ENCODE measurements at places on chromosomes 12 and 14. TPM values are rescaled to one million over a fixed set of nuclear protein-coding genes. Genes with fewer than 3 reads are reported as not detected.

GRCh38 chr12:118034429-118035189 is 18.1 kb downstream of the RFC5 start:
- peak; percentile 67 for DNase-seq

The KRT1 gene
- not detected for total RNA-seq

The TARBP2 gene
- total RNA-seq = 33.9 TPM

The NEUROD4 gene
- total RNA-seq = not detected

- no peak for DNase-seq
Observed at GRCh38 chr14:103805708-103806107, 41.7 kb downstream of the PPP1R13B start.

DNA sequence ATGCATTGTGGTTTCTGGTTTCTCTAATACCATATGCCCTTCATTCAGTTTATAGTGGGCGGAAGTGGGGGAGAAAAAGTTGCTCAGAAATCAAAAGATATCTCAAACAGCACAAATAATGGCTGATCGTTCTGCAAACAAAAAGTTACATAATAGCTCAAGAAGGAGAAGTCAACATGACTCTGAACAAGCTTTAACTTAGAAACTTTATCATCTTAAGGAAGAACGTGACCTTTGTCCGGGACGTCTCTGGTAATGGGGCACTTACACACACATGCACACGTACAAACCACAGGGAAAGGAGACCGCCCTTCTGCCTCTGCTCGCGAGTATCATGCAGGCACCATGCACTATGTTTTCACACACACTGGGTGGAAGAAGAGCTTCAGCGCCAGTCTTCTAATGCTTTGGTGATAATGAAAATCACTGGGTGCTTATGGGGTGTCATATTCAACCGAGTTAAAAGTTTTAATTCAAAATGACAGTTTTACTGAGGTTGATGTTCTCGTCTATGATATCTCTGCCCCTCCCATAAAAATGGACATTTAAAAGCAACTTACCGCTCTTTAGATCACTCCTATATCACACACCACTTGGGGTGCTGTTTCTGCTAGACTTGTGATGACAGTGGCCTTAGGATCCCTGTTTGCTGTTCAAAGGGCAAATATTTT is 4.7 kb downstream of the FOS start:
- peak; percentile 84 for DNase-seq

The RNASE7 gene
- total RNA-seq = not detected

GRCh38 chr12:3809357-3810015 is 56.6 kb upstream of the CRACR2A start:
- DNase-seq = no peak

DNA sequence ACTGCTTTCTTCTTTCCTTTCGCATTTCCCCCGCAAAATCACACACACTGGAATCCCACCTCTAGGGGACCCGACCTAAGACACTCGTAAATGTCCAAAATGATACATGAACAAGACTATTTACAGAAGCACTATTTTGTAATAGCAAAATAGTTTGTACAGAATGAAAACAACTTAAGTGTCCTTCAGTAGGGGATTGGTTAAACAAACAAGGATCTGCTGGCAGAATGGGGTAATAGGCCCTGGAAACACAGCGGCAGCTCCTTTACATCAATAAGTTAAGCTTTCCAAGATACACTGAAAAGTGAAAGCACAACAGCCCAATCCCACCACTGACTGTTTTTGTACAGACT is 48.8 kb downstream of the LTBP2 start:
- DNase-seq = no peak

- DNase-seq = peak; percentile 57
Observed at GRCh38 chr12:58387199-58387598, 445.8 kb downstream of the ATP23 start.

DNA sequence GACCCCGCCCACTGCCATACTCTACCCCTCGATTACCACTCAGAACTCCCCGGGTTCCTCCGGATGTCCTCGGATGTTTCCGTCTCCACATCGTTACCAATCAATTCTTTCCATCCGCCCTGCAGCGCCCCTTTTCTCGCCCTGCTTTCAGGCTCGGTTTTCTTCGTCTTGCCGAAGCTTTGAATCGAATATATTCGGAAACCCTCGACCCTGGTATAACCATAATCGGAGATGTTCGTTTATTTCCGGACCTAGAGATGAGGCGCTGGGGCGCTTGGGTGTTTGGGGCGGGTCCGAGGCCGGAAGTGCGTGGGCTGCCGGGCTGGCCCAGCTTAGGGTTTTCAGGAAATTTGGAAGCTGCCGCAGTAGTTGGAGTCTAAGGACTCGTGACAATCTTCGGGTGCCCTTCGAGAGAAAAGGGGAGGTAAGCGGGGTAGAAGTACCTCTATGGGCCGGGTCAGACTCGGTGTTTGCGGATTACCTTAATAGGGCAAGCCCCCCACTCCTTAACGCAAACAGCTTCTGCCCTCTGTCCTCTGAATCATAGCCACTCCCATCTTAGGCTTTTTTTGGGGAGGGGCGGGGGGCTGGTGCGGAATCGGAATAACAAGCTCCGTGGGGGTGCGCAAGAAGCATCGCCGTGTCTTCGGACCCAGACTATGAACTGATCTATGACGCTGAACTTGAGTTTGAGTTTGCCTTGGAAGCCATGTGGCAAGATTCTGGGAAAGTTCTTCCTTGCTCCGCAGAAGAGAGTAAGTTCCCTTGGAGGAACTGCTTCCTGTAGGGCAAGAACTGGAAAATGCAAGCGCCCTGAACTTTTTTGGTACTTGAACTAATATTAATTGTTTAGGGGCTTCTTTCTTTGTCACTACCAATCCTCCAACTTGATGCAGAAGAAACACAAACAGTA is at the start of gene C14orf119:
Gene C14orf119, plus strand, starts transcription at position 310 of the 913 bp plus-strand sequence. CDS start 2,154 bp downstream, outside the sequence.
- DNase-seq = peak; percentile 100

- no peak for DNase-seq
Observed at GRCh38 chr14:90815822-90816662, at the start of gene TTC7B. Gene TTC7B (minus strand): TSS chr14:90816430. CDS start chr14:90816295, 135 bp downstream.

- DNase-seq = no peak
Observed at GRCh38 chr12:101863981-101864380, 13.4 kb upstream of the DRAM1 start.

GRCh38 chr14:80554139-80554538 is 342.8 kb upstream of the DIO2 start:
- no peak for DNase-seq

- DNase-seq = no peak
Observed at GRCh38 chr12:51524386-51524901, 66.6 kb upstream of the SCN8A start.

- DNase-seq = no peak
Observed at GRCh38 chr14:105944632-105945610, 418.5 kb downstream of the TMEM121 start.

DNA sequence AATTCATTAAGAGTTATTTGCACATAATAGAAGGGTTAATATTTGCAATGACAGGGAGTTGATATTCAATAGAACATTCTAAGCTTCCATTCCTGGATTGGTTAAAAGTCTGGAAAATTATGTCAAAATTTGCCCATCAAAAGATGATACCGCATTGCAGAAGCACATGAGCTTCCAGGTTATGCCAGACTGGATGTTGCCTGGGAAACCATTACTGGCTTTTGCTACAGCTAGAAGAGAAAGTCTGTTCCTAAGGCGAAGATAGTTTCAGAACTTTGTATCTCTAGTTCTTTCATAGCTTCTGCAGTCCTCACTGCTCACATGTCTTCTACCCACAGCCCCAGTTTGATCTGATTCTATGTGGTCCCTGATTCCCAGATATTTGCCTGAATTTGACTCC is 122.4 kb upstream of the AMIGO2 start:
- DNase-seq = no peak

DNA sequence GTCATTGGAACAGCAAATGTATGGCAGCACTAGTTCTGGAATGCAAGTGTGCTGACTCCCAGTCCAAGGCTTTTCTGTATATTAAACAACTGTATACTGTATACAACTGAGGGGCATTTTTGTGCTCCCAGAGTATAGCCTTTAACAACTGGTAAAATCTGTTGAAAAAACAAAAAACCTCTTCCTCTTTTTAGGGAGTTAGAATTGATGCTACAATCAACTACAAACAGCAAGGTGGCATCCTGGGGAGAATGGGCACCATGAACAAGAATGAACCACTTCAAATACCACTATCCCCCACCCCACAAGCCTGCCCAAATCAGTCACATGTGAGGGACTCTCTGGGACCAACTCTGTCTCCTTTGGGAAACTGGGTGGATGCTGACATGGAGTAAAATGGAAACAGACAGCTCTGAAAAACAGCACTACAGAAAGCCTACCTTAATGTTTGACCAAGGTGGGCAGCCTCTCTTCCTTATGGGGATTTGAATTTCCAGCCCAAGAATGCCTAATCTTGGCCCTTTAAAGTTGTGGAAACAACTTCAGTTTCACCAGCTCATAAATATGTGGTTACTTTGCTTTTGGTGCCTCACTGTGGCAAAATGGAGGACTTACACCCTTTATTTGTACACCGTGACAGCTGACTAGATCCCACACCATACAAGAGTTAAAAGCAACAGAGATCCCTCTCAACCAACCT is 7.5 kb downstream of the VTI1B start:
- DNase-seq = peak; percentile 60

DNA sequence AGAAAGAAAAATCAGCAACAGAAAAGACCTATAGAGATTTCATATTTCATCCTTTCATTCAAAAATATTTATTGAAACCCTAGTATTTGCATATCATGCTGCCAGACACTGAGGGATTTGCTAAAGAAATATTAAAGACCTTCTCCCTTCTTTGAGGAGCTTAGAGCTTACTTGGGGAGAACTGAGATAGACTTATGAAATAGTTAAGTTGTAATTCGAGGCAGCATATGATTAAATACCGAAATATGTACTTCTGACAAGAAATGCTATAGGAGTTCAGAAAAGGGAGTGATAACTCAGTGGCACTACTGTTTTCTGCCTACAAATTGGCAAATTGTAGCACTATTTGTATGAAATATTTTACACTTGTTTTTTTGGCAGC is 59.1 kb downstream of the PLXNC1 start:
- DNase-seq = no peak

The DAO gene
- not detected for total RNA-seq

GRCh38 chr12:84172823-84173424 is 739.7 kb downstream of the SLC6A15 start:
- DNase-seq = no peak

- no peak for DNase-seq
Observed at GRCh38 chr12:16603260-16603915, 2.6 kb downstream of the LMO3 start.

DNA sequence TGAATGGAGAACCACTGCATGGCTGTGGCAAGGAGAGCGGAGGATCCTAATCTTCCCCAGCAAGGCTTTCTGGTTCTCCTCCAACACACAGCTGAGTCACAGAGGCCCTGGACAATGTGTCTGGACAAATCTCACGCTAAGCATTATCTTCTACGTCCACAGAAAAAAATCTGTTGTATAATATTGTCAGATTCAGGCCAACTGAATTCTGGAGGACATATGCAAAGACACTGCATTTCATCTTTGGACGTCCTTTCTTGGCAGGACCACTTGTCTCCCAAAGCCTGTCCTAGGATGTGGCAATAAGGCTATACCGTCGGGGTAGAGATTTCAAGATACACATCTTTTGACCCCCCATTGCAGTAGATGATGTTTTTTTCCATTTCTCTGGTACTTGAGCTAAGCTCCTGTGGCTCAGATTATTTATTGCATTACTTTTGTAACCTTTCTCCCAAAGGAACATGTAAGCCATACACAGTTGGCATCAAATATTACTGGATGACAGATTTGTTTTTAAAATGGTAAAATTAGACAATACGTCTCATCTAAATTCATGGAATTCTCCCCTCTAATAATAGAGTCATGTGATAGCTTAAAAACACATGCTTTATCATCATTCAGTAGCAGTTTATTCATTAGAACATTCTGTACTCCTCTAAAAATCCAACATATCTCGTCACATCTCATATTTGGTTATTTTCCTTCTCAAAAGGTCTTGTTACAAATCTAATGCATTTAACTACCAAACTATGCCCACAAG is 19.4 kb downstream of the LMO3 start:
- peak; percentile 84 for DNase-seq

- DNase-seq = peak; percentile 77
Observed at GRCh38 chr12:93191956-93192355, 185.8 kb upstream of the NUDT4 start.

- no peak for DNase-seq
Observed at GRCh38 chr12:26740991-26741390, 92.0 kb downstream of the ITPR2 start.

DNA sequence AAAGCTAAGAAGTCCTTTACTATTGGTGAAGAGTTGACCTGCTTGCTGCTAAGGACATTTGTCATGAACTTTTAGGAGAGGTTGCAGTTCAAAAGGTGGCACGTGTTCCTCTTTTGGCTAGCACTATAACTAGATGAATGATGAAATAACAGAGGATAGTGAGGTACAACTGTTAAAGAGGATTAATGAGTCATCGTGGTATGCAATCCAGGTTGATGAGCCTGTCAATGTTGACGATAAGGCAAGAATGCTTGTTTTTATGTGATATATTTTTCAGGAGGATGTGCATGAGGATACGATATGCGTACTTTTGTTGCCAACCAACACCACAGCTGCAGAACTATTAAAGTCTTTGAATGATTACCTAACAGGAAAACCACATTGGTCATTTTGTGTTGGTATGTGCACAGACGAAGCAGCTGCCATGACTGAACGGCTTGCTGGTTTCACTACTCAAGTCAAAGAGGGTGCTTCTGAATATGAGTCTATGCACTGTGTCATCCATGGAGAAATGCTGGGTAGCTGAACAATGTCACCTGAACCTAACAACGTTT is 10.6 kb downstream of the CEP128 start:
- peak; percentile 82 for DNase-seq

DNA sequence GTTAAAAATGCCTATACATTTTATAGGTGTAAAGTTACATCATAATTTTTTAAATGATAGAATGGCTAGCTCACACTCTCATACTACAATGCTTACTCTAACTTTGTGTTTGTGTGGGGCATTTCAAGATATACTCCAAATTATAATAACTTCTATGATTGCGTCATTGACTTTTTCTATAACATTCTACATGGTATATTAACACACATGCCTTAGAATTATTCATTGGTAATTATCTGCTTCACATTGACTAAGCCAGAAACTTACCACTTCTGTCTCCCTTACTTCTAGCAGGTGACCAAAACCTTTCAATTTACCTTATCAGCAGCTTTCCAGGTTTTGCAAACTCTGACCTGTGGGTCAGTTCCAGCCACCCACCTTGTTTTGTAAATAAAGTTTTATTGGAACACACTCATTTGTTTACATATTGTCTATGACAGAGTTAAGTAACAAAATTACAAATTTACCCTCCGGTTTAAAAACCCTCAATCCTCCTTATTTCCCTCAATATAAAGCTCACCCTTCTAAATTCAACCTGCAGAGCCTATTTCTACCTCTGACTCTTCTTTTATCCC is 12.7 kb upstream of the FLRT2 start:
- no peak for DNase-seq

The OTUB2 gene
- total RNA-seq = 1.3 TPM

The CLIP1 gene
- 64.6 TPM for total RNA-seq

DNA sequence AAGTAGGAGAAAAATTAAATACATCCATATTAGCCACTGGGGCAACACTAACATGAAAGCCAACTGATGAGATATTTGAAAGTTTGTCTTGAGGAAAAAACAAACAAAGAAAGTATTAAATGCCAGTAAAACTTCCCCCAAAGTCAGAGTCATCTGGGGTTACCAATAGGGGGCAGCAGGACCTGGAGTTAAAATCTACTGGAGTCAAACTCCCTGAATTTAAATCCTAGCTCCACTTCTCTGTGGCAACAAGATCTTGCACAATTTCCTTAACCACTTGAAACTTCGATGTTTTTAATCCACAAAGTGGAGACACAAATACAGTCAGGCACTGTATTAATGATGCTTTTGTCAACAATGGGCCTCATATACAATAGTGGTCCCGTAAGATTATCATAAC is 14.4 kb downstream of the PLEKHG7 start:
- peak; percentile 24 for DNase-seq

The PRR4 gene
- total RNA-seq = 0.97 TPM

The NINJ2 gene
- total RNA-seq = not detected

GRCh38 chr12:108560321-108560721 is 652 bp downstream of the SART3 start:
- DNase-seq = peak; percentile 25
